ENCODE measurements at places on chromosomes 4 and X. TPM values are rescaled to one million over a fixed set of nuclear protein-coding genes. Genes with fewer than 3 reads are reported as not detected.
A peak's percentile ranks its signal among the peaks of the same experiment; 100 is the strongest.

Gene CHRNA9
- not detected for polyA plus RNA-seq

Gene IL2
- polyA plus RNA-seq: not detected

DNA sequence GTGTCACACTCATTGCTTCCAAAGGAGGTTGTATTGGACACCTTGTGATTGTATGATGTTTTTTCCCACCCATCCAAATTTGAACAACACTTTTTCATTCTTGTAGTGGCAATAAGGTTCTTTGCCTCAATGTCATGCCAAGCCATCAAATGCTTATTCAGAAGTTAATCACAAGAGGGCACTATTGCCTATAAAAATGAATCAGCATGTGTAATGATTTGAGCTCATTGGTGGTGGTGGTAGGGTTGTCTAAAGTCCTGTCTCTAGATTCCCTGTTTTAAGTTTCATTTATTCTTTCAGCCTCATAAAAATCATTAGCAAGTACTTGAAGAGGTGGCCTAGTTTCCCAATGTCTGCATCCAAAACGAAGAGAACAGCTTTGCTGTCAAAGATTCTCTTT lies 37.0 kb downstream of the IRS4 start:
- DNase-seq: peak; percentile 12

DNA sequence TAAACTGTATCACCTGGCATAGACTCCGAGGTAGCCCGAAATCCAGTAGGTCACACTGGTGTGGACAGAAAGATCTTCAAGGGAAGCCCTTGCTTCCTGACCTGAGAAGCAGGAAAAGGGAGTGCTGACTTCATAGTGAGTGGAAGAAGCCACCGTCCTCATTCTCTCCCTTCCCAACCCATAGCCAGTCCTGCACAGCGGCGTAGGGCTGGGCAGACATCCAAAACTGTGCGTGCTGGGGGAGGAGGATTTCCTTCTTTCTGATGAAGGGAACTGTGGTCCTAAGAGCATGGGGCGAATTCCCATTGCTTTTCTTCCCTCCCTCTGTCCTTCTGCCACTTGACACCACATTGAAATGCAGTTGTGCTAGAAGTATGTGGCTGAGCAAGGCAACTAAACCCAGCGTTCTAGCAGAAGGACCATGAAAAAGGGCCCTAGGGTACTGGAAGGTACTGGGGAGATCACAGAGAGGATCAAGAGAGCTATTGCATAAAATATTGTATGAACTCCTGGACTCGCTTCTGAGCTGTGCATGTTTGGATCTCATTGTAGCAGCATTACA lies 66.9 kb downstream of the STOX2 start:
- no peak for DNase-seq

DNA sequence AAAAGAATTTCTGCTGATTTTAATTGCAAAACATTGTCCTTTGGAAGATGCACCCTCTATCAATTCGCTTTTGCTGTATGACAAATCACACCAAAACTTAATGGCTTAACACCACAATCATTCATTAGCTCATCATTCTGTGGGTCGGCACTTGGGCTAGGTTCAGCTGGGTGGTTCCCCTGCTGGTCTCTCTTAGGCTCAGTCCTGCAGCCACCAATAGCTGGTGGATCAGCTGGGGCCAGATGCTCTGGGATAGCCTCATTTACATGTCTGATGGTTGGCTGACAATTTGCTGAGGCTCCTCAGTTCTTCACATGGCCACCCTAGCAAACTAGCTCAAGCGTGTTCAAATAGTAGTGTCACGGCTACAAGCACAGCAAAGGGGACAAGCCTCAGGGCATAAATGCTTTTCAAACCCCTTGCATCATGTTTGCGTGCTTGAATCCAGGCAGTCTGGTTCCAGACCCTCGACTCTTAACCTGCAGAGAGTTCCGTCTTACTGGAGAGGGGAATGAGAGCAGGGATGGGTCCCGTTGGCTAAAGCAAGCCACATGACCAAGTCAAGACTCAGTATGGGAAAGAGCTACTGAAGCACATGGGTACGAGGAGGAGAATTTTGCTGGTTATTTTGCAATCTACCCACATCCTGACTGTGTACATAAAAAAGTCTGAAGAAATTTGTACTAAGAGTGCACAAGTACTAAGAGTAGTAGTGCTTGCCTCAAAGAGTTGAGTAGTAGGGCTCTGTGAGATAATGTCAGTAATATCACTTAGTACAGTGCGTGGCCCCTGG lies 7.5 kb upstream of the ACSL1 start:
- no peak for DNase-seq

Gene ZDHHC9
- polyA plus RNA-seq: 41.4 TPM

DNA sequence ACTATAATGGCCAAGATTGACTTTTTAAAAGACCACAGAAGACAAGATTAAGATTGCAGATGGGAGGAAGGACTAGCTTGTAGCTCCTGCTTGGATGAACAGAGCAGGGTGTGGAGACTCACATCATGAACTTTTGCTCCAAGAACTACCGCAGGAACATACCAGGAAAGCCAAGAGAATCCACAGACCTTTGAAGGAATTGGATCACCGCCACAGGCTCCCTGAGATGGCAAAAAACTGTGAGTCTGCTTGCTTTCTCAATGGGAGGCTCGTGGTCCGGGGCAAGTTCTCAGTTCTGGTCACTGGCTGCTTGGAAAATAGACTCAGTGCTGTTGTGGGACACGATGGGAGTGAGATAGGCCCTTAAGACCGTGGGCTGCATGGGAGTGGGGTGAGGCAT lies 276.6 kb downstream of the CCSER1 start:
- DNase-seq: no peak

DNA sequence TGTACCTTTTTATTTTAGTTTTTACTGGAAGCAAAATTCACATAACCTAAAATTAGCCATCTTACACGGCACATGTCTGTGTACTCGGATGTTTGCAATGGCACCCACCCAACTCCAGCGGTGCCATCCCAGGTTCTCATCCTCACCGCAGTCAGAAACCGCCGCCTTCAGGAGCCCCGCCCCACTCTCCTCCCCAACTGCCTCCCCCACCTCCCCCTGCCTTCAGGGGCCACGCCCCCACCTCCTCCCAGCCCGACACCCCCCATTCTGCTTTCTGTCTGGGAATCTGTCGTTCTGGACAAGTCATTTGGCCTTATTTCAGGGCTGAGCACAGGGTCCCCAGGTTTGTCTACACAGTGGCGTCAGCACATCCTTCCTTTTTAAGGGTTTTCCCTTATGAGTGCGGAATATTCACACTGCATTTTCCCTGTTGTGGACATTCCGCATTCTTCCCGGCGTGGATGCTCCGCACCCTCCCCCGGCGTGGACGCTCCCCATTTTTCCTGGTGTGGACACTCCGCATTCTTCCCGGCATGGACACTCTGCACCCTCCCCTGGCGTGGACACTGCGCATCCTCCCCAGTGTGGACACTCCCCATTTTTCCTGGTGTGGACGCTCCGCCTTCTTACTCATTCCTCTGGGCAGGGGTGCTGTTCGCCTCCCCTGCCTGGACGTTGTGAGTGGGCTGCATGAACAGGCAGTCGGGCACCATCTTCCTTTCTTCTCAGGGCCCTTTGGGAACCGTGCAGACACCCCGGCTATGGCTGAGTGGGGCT lies 135.4 kb upstream of the NKX1-1 start:
- no peak for DNase-seq

DNA sequence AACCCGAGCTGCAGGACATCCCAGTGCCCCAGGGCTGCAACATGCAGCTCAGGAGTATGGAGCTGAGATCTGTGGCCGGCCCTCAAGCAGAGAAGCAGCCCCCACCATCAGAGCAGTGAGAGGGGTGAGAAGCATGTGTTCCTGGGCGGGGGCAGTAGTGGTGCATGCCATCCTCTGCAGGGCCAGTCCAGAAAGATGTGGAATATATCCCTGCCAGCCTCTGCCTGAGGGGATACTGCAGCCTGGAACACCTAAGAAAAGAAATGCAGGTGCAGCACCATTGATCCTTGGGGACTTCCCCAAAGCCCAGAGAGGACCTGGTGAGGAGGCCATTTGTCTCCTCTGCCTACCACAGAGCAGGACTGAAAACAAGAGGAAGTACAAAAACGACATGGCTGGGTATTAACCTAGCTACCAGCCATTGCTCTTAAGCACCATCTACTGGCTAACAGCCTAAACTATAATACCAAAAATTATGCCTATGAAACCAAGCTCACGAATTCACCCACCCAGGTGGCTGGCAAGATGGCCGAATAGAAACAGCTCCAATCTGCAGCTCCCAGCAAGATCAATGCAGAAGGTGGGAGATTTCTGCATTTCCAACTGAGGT lies 158.8 kb downstream of the ADGRA3 start:
- no peak for DNase-seq

Gene ACOX3
- 15.3 TPM for polyA plus RNA-seq

Gene KLHL4
- polyA plus RNA-seq: 5.4 TPM

- no peak for DNase-seq
These were observed 8.0 kb upstream of the PYURF start for GRCh38 chr4:88531549-88531948.

Gene CMC4
- polyA plus RNA-seq: 8.7 TPM

- peak; percentile 23 for DNase-seq
These were observed 29.2 kb upstream of the ASMTL start for GRCh38 chrX:1481636-1482529.

DNA sequence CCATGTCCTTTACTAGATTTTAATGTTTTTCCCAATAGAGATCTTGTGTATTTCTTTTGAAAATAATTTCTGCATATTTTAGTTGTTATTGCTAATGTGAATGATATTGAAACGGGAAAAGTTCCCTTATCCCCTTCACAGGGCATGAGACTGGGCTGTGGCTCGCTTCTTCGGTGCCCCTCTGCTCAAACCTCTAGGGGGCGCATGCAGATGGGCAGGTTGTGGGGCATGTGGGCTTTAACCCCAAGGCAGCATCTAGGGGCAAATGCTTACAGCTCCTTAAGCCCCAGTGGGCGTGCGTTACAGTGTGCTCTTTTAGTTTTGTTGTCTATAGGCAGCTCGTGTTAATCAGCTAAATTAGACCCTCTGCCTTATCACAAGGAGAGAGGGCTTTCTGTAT lies 194.7 kb downstream of the OPHN1 start:
- no peak for DNase-seq

DNA sequence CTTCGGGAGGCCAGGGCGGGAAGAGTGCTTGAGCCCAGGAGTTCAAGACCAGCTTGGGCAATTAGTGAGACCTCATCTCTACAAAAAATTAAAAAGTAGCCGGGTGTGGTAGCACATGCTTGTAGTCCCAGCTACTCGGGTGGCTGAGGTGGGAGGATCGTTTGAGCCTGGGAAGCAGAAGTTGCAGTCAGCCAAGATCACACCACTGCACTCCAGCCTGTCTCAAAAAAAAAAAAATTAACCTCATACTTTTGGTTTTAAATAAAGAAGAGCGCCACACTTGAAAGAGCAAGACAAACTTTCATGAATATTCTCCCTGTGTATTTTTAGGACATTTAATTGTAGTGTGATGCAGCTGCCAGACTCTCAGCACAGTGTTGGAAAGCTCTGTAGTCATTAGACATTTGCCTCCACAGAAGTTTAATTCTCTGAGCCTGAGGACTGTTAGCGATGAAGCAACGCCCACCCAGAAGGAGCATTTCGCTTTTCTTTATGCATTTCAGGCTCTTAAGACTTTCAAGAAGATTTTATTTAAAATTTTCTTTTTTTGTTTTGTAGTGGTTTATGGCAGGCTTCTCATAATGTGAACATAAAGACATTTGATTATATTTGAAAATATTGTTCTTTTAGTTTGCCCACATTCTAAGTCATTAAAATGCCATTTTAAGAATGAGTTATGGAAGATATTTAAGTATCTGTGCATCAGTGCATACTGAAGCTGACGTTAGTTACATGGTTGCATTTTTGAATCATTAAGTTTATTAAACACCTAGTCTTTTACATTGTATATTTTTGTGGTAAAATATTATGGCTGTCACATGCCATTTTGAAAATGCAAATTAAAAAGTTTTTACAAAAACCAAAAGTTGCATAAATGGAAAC lies 45.8 kb downstream of the DCLK2 start:
- no peak for DNase-seq

Gene SMS
- 108 TPM for polyA plus RNA-seq

DNA sequence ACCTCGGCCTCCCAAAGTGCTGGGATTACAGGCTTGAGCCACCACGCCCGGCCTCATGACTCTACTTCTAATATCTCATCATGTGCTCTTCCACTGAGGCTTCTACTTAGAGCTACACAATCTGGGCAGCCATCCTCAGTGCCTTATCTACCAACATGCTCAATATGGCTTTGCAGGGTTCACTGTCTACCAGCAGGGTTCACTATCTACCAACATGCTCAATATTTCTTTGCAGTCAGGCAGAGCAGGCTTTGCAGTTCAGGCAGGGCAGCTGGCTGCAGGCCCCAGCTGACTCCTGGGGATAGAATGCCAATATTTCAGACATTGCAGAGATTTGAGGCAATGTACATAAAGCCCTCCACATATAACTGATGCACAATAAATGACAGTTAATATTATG lies 47.5 kb downstream of the PKD2 start:
- DNase-seq: peak; percentile 1

DNA sequence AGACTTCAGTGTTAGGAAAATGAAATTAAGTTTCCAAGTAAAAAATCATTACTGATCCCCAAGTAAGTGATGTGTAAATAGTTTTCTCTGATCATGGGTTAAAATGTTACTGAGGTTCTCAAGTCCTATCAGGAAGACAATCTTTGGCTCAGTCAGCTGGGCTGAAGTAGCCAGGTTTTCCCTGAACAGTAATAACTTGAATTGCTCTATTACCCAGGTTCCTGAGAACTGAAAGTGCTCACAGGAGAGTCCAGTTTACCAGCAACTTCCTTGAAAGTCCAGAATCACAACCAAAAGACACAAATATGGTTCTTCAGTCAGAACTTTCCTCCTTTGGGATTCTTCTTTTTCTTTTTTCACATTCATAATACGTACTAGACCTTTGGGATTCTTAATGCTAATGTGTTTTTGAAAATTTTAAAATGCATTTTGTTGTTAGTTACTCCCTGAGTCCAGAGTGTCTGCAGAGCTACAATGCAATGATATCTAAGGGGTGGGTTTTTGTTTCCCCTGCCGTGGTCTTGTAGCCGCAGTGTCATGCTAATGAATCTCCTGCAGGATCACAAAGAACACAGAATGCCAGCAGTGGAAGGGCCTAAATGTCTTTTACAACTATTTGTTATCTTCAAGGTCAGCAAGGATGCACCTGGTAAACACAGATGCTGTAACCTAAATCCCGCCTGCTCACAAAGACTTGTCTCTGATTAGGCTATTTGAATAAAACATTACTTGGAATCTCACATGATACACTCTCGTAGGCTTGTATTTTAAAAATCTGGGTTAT lies 439.8 kb upstream of the NR3C2 start:
- DNase-seq: no peak

DNA sequence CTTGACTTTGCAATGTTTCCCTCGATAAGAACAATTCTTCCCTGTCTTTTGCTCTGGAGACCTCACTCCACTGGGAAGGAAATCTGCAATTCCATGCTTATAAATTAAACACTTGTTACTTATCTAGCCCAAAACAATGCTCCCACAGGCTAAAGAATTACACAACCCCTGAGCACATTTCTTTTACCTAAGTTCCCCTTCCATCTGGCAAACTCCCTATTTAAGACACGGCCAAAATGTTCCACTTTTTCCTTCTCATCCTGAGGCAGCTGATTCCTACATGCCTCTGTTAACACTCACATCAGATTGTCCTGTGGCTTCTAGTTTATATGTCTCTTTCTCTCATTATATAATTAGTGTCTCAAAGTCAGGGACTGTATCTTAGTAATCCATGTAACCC lies 211.7 kb downstream of the COX18 start:
- DNase-seq: no peak

Gene COL25A1
- polyA plus RNA-seq: 1.5 TPM

Data from right lung (tissue), 10 donors.